ENCODE measurements at places on chromosomes 12 and 14. TPM values are rescaled to one million over a fixed set of nuclear protein-coding genes. Genes with fewer than 3 reads are reported as not detected.

- no peak for DNase-seq
These were observed 398.5 kb downstream of the MDGA2 start for GRCh38 chr14:47276931-47277330.

GRCh38 chr14:21267431-21267845 lies 1.8 kb downstream of the HNRNPC start:
- DNase-seq = no peak

- no peak for DNase-seq
These were observed 13.4 kb downstream of the AGAP2 start for GRCh38 chr12:57724936-57725740.

Gene BCAT1
- total RNA-seq = 0.43 TPM

DNA sequence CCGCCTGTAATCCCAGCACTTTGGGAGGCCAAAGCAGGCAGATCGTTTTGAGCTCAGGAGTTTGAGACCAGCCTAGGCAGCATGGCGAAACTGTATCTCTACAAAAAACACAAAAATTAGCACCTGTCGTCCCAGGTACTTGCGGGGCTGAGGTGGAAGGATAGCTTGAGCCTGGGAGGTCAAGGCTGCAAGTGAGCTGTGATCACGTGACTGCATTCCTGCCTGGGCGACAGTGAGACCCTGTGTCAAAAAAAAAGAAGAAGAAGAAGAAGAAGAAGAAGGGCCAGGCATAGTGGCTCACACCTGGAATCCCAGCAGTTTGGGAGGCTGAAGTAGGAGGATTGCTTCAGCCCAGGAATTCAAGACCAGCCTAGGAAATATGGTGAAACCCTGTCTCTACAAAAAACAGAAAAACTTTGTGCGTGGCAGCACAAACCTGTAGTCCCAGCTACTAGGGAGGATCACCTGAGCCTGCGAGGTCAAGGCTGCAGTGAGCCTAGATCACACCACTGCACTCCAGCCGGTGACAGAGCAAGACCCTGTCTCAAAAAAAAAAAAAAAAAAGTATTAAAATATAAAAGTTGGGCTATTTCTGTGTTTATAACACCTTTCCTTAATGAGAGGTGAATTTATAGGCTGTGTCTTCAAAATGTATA lies 15.5 kb downstream of the RXYLT1 start:
- DNase-seq = no peak

DNA sequence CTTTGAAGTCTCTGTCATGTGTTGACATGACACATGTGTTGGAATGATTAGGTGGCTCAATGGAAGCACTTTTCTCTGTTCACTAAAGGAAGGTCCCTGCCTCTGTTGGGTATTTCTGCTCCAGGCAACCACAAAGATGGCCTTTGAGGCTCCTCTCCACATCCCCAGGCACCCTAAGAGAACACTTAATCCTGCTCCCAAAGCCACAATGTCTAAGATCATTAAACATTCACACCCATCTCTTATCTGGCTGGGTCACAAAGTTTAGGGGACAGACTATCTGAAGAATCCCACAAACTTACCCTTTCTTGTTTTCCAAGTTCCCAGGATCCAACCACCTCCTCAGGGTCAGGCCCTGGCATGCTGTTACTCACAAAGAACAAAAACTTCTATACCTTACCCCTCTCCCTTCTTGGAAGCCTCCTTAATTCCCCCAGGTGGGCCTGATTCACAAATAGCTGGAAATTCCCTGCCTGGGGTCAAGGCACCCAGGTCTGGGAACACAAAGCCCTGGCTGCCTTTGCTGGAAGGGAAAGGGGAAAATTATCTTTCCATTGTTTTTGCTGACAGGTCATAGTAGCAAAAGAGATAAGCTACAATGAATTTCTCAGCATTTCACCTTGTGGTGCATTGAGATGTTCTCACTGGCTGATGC lies 333.7 kb downstream of the PCNX1 start:
- DNase-seq = no peak

Gene KCNMB4
- total RNA-seq = 0.73 TPM

- DNase-seq = no peak
These were observed 177.6 kb downstream of the ACSS3 start for GRCh38 chr12:81255456-81255855.

GRCh38 chr12:39573971-39574370 lies 45.6 kb downstream of the ABCD2 start:
- DNase-seq = no peak

DNA sequence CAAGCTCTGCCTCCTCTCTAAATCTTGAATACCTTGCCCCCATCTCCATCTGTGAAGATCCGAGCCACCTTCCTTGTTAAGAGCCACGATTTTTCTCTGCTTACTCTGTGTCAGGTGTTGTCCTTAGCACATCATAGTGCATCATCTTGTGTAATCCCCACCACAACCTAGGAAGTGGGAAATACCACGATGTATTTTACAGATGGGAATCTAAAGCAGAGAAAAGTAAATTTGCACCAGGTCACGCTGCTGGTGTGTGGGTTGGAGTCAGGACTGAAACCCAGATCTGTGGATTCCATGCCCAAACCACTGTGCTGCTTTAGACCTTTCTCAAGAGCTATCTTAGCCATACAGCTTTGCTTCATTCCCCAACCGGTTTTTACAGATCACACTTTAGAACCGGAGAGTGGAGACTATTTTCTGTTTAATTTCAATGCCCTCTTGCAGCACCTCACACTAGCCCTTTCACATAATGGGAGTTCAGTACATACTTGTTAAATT lies 94.6 kb downstream of the PPM1A start:
- no peak for DNase-seq

Gene HNF1A
- not detected for total RNA-seq

DNA sequence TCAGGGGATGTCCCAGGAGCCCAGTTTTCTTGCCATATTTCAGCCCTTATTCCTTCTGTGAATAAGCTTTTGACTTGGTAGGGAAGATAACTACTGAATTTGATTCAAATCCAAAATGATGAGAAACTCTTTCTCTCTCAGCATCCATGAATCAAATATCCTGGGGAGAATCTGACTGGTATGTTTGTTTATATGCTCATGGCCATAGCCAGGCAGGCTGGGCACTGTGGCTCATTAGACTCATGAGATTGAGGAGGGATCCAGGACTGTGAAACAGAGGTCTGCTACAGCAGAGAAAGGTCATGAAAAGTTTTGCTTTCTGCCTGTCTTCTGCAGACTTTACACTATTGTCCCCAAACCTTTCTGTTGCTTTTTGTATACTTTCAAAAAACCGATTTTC lies 346.4 kb upstream of the ATP2B1 start:
- no peak for DNase-seq

DNA sequence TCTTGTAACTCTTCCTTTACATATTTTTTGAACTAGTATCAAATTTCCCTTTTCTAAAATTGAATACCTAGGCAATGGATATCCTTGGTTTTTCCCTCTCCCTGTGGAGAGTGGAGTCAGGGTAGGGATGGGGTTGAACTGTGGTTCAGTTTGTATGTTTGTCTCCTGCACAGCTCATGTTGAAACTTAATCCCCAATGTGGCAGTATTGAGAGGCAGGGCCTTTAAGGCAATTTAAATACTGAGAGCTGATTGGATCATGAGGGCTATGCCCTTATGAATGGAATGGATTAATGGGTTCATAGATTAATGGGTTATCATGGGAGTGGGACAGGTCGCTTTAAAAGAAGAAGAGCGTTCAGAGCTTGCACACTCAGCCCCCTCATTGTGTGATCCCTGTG lies 127.2 kb upstream of the RGS6 start:
- no peak for DNase-seq

- no peak for DNase-seq
These were observed 174.0 kb downstream of the ASCL4 start for GRCh38 chr12:107948391-107948945.

DNA sequence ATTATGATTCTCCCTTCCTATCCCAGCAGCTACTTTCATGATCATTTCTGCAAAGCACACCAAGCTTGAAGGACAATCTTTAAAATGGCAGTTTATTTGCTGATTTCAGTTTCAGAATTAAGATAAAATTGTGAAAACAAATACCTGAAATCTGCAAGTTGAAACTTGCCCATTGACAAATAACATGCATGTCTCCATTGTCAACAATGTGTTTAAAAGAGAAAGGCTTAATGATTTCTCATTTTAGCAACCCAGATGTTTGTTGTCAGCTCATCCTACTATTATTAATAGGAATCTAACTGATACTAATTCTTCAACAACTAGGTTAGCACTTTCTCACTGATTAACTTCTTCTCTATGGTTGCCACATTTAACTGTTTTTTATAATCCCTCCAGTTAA lies 474.6 kb downstream of the PRKD1 start:
- DNase-seq = no peak

DNA sequence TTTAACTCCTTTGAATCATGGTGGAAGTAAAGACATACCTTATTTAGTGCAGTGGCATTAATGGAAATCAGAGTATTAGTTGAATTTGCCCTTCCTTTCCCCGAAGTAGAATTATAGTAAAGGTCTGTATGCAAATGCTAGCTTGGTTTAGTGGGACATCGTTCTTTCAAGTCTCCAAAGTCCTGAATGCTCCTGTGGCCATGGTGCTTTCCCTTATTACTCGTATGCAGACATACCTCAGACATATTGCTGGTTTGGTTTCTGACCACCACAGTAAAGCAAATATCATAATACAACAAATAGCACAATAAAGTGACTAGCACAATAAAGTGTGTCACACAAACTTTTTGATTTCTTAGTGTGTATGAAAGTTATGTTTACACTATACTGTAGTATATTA lies 52.3 kb downstream of the MNAT1 start:
- DNase-seq = no peak

- DNase-seq = no peak
These were observed 52.1 kb downstream of the RCOR1 start for GRCh38 chr14:102644523-102644922.

GRCh38 chr12:42495244-42495643 lies 94.3 kb downstream of the PRICKLE1 start:
- no peak for DNase-seq

- no peak for DNase-seq
These were observed 6.5 kb upstream of the PLXNC1 start for GRCh38 chr12:94141892-94142291.

DNA sequence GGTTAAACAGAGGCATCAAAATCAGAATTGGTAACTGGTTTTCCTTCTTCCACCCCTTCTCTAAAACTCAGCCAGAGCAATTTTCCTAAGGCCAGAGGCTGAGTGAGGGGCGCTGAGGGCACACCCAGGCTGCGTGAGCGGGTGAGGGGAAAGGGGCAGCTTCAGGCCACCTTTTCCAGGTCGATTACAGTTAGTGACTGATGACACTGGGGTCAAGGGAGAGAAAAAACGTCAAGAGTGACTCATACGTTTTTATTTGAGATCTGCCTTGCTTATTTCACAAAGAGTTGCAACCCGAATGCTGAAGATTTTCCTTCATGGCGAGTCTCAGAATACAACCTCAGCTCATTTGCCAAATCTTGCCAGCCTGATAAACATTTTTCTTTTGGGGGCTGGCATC lies 46.7 kb upstream of the EVL start:
- DNase-seq = no peak

- peak; percentile 62 for DNase-seq
These were observed 20.5 kb upstream of the FAM181A start for GRCh38 chr14:93906341-93907329.

Gene ALG10B
- total RNA-seq = 7.2 TPM

- no peak for DNase-seq
These were observed 28.8 kb downstream of the FERMT2 start for GRCh38 chr14:52922059-52922458.

Data from CD8-positive, alpha-beta T cell (primary cell).